ENCODE measurements at places on chromosomes 13 and 19. TPM values are rescaled to one million over a fixed set of nuclear protein-coding genes. Genes with fewer than 3 reads are reported as not detected.

Gene NAPSA
- total RNA-seq = 0.48 TPM

DNA sequence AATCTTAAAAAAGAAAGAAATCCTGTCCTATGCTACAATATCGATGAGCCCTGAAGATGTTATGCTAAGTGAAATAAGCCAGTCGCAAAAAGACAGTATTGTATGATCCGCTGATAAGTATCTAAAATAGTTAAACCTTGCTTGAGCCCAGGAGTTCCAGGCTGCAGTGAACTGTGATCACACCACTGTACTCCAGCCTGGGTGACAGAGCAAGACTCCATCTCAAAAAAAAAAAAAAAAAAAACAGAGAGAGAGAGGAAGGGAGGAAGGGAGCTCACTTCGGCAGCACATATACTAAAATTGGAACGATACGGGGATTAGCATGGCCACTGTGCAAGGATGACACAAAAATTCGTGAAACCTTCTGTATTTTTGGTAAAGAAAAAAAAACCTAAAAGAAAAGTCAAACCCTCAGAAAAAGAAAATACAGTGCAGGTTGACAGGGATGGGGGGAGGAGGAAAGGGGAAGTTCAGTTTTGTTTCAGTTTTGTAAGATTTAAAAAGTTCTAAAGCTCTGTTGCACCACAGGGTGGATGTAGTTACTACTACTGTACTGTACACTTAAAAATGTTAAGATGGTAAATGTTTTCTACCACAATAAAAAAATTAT, 8.4 kb downstream of the CLASRP start:
- no peak for DNase-seq

GRCh38 chr19:4154571-4155312, 1.3 kb downstream of the CREB3L3 start:
- DNase-seq = no peak

DNA sequence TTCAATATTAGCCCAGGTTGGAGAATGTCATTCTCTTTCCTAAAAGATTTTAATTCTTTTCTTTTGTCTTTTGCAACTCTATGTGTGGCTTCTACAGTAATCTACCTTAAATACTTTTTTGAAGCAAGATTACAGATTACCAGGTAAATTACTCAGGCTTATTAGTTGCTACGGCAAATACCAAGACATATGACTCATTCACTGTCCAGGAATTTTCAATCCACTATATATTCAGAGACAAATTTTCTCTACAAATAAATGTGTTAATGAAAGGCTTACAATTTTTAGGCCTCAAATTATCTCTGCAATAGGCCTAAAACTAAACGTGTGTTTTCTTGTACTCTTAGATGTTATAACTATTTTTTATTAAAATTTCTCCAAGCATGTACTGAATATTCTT, 631.3 kb downstream of the DIAPH3 start:
- no peak for DNase-seq

DNA sequence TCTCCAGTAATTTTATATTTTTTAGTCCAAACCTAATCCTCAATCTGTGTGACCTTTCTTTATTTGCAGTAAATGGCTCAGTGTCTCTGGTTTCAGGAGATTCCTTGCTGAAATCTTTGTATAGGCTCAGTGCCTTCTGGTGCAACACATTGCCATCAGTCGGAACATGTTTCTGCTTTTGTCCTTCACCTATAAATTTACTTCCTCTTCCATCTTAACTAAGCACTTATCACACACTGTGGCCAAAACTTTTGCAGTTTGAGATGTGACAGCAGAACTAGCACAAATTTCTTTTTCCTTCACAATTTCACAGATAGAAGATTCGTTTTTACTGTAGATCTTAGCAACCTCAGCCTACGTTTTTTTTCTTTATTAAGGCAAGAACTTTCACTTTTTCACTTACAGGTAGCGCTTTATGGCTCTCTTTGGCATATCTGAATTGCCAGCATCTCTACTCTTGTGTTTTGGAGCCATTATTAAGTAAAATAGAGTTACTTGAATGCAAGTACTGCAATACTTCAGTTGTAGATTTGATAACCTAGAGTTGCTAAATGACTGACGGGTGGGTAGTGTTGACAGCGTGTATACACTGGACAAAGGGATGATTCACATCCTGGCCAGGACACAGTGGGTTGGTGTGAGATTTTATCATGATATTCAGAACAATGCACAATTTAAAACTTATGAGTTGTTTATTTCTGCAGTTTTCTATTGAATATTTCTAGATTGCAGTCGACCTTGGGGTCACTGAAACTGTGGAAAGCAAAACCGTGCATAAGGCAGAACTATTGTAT, 44.3 kb downstream of the NDFIP2 start:
- no peak for DNase-seq
